ENCODE measurements at places on chromosomes 4 and X.

DNA sequence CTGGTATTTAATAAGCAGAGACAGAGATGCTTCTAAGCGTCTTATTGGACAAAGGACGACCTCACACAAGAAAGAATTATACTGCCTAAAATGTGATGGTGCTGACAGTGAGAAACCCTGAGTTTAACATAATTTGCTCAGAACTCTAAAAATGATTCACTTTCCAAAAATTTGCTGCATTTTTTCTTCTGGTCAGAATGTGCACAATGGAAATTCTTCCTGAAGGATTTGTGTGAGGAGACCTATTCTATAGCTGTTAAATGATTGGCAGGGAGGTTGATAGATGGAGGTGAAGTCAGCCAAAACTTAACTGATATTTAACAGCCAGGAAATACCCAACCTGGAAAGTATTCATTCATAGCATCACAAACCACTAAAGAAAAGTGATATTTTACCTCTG, 1.7 kb downstream of the MAGEC3 start:
- DNase-seq = no peak

DNA sequence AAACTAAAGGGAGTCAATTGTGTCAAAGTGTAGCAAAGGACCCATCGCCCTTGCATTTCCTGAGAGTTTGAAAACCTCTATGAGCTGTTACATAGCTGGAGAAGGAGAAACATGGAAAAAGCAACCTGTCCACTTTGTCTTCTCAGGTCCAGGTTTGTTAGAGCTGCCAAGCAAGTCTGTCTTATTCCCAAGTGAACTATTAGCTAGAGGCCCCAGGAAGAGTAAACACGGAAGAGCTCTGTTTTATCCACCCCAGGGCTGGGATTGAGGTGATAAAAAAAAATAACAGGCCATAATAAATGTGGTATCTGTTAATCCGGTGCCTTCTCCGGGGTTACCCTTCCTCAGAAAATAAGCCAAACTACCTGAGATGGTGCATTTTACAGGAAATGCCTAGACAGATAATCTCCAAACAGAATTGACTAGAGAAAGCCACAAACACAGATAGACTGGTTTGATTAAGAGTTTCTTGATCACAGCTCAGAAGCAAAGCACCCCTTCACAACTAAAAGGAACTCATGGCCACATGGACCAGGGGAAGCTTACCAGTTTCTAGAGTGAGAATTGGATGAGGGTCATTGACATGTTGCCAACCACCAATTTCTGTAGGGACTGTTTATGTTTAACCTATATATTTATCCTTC, 35.9 kb upstream of the RELL1 start:
- DNase-seq = no peak

- no peak for DNase-seq
Observed at GRCh38 chrX:7272346-7272745, 124.4 kb upstream of the PUDP start.

DNA sequence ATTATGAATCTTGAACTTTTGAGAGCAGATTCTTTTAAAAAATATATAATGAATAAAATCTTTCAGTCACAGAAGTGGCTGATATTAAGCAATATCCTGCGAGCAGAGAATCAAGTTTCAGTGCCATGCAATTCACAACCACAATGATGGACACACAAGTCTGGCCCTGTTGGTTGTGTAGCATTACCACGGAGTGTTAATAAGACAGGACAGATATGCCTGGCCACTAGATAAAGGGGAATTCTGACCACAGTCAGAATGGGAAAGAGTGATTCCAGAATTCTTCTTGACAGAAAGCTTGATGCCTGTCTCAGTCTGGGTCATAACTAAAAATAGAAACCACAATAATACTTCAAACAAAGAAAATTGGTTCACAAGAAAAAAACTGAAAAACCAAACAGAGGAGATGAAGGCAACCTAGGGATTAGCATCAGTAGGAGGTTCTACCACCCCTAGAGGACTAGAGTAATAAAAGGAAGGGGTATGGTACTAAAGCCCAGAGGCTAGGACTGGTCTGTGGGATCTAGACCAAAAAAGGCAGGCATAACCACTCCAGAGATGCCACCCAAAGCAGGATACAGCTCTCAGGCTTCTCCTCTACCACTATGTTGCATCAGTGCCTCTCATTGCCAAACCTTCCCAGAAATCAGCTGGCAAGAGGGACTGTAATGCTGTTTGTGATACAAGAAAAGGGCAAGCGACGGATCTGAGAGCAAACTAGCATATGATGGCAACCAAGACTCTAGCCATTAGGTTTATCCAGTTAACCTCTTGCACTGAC, 59.0 kb downstream of the RNF150 start:
- DNase-seq = no peak

GRCh38 chrX:16516232-16516876, 133.6 kb upstream of the S100G start:
- DNase-seq = no peak

All from smooth muscle cell of the brain vasculature (primary cell).